ENCODE measurements at places on chromosomes 12 and 14.

- no peak for DNase-seq
Observed at GRCh38 chr12:52980096-52980649, 26.1 kb upstream of the EIF4B start.

DNA sequence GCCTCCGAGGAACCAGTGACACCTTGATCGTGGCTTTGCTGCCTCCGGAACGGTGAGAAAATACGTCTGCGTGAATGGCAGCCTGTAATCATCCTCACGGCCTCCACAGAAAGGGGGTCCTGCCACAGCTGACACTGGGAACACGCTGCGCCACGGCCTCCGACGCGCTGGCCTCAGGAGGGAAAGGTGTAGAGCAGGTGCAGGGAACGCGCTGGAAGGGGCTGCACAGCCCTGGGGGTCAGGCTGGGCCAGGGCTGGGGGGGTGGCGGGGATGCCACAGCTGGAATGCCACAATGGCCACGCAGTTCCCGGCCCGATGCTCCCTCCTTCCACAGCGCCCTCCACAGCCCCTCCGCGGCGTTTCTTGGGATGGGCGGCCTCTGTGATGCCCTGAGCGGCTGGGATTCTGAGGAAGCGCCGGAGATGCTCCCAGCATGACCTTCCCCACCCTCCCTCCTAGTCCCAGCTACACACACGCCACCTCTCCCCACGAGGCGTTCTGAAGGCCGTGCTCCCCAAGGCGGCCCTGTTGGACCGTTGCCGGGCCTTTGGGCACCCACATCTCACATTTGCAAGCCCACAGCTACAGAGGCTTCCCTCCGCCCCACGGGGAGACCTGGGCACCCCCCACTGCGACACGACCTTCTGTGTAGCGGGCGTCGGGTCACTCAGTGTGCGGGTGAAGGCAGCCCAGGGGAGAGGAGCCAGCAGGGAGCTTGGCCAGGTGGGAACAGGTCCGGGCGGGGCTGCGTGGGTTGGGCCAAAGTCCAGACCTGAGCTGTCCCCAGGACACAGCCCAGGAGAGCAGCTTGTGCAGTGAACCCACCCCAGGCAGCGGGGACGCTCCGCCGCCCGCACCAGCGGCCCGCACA, 31.8 kb upstream of the GALNT9 start:
- DNase-seq: no peak

DNA sequence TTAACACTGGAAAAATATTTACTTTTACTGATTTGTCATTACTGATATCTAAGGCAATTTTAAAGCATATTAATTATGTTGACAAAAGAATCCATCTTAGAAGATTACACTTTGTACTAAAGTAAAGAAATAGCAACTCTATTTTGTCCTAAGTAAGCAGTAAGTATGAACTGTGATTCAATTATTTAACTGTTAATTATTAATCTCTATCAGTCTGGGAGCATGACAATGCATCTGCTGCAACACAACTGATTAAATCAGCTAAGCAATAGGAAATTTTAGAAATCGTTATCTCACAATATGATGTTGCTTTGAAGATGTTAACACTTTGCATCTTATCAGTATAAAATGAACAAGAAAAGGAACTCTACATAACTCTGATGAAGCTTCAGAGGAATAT, 172.3 kb downstream of the DPY19L2 start:
- DNase-seq: no peak

DNA sequence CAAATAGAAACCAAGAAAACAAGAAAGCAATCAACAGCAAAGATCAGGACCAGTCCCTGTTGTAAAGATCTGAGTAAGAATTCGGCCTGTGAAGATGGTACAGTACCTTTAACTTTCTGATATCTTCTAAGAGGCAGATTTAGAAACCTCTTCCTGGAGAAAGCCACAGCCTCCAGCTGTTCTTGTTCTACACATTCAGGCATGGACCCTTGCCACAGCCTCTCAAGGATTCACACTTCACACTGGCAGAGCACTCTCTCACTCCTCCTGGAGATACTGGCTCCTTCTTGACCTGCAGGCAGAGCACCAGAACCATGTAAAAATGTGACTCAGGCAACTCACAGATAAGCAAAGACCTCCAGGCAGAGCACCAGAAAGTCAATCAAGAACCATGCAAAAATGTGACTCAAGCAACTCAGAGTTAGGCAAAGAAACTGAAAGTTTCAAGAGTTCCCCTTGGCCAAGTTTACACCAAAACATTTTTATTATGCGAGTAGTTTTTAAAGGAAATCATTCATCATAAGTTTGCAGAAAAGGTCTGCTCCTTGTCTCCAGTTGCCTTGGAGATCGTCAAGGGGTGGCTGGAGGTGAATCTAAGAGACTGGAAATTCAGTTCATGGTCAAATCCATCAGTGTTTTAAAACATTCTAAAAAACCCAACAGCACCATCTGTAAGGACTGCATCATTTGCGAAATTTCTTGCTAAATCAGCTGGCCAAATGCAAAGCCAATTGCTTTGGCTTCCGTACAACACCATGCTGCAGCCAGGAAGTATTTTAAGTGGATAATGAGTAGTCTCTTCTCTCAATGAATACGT, 119.3 kb upstream of the MDM1 start:
- peak; percentile 19 for DNase-seq

DNA sequence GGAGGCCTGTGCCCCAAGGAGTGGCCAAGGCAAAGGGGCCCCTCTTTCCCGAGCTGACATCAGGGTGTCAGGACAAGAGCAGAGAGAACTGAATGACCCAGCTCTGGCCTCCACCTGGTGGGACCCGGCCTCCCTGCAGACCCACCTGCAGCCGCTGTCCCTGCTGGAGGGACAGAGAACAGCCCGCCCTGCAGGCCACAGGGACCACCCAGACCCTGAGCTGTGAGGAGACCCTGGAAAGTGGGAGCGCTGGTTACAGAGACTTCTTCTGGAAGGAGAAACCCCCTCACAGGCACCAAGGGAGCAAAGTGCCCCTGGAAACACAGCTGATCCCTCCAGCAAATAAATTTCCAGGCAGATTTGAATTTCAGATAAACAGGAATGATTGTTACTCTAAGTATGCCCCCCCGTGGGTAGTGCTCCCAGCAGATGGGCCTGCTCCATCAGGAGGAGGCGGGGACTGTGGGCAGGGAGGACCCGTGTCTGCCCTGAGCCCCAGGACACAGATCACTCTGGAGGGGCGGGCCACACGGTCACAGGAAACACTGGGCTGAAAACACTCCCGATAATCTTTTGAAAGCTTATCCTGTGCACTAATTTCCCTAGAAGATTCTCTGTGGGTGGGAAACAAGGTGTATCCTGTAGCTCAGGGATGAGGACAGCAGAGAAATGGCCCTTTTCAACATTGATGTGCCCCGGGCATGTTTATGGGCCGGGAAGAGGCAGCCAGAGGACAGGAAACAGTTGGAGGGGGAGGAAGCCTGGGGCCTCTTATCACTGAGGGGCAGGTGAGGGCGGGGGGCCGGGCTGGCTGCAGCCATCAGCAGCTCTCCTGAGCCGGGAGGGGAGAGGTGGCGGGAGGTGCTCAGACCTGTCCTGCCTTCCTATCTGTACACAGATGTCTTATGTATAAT, 276.0 kb downstream of the ADGRD1 start:
- DNase-seq: no peak

GRCh38 chr14:68402525-68403101, 390.3 kb downstream of the ZFP36L1 start:
- DNase-seq: no peak

- DNase-seq: no peak
Observed at GRCh38 chr12:38056701-38057689, 259.6 kb upstream of the ALG10B start.

DNA sequence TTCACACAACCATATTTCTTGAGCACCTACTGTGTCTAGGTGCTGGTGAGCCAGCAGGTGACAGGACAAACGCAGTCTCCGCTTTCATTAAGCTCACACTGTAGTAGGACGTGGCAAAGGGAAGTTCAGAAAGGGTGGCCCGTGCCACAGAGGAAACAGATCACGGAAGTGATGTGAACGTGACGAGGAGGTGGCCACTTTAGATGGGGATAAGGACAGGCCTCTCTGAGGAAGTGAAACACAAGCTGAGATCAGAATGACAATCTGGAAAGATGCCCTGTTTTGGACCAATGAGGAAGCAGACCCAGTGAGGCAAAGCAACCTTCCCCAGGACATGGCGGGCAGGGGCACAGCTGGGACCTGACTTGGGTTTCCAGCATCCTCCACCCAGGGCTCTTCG, 127.4 kb upstream of the PRMT8 start:
- no peak for DNase-seq

DNA sequence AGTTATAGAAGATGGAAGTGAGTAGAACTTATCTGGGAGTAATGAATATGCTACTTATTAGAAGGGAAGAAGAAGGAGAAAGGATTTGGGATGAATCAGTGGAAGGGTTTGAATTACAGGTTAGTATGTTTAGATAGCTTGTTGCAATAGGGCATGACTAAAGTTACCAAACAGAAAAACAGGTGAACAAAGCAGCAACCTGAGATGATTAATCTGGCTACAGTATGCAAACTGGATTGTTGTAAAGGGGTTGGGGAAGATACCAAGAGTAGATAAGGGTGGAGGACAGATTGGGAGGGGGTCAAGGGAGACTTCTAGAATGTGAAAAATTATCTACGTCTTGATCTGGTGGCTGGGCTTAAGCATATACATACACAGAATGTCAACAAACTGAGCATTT, 73.4 kb upstream of the CLEC14A start:
- no peak for DNase-seq

DNA sequence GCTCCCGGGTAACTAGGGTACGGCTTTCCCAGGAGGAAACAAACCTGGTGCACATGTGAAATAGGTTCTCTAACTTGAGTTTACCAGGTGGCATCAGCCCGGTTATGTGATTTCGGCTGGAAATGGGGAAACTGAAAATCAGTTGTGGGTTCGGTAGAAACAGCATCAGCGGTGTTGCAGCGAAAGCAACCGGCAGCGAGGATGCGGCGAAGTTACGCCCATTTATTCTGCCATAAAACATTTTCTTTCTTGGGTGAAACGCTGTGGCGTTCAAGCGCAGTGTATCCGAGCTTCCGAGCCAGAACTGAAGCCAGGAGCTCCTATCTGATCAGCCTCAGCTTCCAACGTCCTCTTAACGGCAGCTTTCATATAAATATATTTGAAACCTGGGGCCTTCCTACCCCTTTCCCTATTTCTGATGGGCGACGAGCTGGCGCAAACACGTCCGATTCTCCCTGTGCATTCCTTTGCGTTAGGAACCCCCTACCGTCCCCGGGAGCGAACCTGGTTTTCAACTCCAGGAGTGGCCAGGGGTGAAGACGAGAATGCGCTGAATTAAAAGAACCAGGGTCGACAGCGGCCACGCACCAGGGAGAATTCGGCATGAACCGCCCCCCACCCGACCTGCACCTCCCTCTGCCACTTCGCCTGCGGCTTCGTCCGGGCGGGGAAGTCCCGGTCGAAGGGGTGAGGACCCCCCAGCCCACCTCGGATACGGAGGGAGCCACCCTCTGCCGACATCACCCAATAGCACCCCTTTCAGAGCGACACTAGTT, 1.6 kb downstream of the DPF3 start:
- DNase-seq: no peak

GRCh38 chr12:15474766-15475165, 152.5 kb downstream of the PTPRO start:
- DNase-seq: no peak

DNA sequence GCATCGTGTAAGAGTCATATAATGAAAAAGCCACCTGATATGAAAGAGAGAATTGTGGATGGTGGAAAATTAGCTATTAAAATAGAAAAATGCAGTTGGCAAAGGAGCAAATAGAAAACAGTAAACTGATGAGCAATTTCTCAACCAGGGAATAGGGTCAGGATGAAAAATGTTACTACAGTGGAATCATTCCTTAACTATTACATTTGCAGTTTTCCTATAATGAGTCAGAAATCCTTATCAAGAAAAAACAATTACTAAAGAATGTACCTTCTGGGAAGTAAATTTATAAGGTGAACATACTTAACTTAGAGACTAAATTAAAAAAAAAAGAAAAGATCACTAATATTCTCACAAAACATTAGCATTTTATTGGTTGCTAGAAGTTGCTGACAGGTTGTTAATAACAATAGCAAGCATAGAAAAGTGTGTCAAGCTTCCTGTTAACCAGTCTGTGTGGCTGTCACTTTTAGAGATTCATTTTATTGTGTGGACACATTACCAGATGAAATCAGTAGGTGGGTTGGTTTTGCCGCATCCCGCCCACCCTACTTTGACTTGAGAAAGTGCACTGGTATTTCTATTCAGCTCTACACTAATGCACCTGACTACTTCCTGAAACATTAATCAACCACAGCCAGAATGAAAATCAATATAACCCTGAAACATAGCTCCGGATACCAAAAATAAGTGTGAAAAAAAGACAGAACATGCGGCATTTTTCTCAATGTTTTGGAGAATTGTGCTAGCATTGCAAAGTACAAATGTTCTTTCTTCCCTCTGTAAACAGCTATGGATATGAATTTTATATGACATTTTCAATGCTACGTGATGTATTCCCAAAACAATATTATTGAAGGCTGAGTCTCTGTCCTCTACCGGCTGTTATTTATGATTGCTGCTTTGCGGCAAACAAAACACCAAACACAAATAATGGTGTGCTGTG, 576.7 kb downstream of the SLC16A7 start:
- no peak for DNase-seq

- no peak for DNase-seq
Observed at GRCh38 chr14:23160924-23161522, 22.4 kb downstream of the SLC7A8 start.

- DNase-seq: no peak
Observed at GRCh38 chr14:68856572-68856971, 63.7 kb upstream of the ZFP36L1 start.

- no peak for DNase-seq
Observed at GRCh38 chr14:71290301-71290700, 383.0 kb downstream of the PCNX1 start.

DNA sequence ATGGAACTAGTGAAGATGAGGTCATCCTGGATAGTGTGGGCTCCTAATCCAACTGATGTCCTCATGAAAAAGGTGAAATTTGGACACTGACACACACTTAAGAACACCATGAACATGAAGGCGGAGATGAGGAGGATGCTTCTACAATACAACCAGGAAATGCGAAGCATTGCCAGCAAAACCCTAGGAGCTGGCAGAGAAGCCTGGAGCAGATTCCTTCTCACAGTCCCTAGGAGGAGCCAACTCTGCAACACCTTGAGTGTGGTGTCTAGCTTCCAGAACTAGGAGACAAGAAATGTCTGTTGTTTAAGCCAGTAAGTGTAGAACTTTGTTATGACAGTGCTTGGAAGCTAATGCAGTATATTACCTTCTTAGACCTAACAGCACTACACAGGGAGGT, 191.9 kb upstream of the PWP1 start:
- no peak for DNase-seq

GRCh38 chr14:61332658-61333029, 11.3 kb downstream of the PRKCH start:
- no peak for DNase-seq

DNA sequence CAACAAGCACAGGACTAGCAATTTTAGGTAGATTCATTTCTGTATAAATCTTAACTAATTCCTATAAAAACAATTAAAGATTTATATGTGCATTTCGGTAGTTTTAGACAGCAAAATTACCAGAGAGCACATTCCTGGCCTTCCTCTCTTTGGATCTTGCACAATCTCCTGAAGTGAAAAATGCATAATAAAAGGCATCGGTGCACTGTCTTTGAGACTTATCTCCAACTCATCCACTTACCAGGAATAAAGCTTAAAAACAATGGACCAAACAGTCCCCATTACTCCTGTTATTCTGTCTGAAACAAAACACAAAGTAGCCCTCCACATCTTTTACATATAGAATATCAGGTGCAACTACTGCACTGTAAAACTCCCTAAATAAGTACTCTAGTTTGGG, 69.3 kb downstream of the HECTD1 start:
- DNase-seq: no peak

- DNase-seq: no peak
Observed at GRCh38 chr14:71588028-71588427, 344.2 kb upstream of the RGS6 start.

Data from activated CD4-positive, alpha-beta T cell treated with anti-CD3 and anti-CD28 coated beads for 24 hours (primary cell).